Stimulated activated CD8-positive, alpha-beta memory T cell treated with anti-CD3 and anti-CD28 coated beads, Interleukin-4, amount 100 ng/mL, for 4 hours (primary cell): ENCODE measurements at places on chromosomes 16 and 17.

DNA sequence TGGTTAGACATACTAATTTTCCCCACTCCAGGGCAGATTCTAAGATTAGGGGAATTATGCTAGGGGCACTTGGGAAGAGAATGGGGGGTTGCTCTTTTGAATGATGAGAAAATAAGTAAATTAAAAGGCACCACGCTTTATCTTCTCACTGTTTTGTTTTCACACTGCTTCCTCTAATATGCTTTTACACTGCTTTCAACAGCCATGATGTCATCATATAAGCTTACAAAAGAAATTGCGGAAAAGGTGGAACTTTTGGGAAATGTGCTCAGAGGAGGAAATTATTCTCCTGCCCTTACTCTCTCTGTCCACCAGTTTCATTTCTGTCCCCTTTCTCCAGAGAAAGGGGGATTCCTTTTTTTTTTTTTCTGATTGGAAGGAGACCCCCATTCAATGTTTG lies 308.2 kb downstream of the TOX3 start:
- DNase-seq: no peak

GRCh38 chr17:63399856-63400255 lies 46.2 kb downstream of the CYB561 start:
- no peak for DNase-seq

DNA sequence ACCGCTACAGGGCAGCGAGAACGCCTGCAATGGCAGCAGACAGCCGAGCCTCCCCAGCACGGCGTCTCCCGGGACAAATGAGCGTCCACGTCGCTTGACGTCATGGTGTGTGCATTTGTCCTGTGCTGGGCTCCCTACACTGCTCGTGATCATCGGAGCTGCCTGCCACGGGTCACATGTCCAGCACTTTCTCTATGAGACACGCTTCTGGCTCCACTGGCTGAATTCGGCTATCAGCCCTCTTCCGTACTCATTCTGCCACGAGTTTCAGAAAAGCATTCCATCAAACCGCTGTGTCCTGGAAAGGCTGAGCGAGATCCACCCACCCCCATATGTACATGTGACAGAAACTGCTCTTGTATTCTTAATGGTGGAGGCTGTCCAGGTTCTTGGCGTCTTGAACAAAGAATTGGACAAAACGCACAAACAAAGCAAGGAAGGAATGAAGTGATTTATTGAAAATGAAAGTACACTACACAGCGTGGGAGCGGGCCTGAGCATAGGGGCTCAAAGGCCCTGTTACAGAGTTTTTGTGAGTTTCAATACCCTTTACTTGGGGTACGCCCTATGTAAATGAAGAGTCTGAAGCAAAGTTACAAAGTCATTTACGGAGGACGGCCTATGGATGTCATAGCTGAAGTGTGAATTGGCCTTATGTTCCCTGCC lies 28.5 kb upstream of the SHCBP1 start:
- no peak for DNase-seq

DNA sequence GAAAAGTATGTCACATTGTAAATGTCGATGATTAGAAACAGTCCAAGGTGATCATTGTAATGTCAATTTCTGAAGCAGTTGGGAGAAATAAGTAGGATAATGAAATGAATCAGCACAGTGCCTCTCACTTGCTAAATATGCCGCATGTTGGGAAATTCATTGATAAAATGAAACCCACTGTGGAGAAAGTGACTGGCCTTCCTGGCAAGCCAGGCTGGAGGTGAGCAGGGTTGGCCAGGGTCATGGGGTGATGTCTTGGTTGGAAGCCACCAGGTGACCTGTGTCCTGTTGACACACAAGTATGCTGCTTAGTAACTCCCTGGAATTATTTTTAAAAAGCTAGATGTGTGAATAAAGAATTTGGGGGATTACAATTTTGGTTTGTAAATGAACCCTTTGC lies 14.9 kb upstream of the WNT9B start:
- DNase-seq: no peak

GRCh38 chr17:1134634-1135324 lies 45.0 kb downstream of the ABR start:
- DNase-seq: no peak

DNA sequence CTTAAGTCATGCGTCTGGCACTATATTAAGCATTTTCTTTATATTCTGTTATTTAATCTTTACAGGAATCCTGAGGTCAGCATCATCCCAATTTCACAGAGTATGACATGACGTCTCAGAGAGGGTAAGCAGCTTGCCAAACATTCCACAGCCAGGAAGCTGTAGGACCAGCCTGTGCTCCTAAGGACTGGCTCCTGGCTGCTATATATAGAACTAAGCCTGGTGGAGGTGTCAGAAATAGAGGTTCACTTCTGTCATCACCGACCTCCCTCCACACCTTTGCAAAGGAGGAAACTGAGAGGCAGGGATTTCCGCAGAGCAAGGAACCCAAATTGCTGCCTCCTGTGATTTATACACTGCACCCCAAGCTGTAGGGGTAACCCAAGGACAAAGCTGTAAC lies 37.9 kb upstream of the NDRG4 start:
- DNase-seq: no peak

DNA sequence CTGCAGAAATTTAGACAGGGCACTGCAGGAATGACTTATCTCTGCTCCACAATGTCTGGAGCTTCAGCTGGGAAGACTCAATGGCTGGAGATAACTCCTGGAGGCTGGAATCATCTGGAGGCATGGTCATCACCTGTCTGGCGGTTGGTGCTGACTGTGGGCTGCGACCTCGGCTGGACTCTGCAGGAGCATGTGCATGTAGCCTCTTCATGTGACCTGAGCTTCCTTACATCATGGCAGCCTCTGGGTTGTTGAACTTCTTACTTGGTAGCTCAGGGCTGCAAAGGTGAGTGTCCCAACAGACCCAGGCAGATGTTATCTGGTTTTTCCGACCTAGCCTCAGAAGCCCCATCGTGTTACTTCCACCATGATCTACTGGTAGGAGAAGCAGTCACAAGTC lies 188.2 kb upstream of the RPL38 start:
- DNase-seq: no peak

- DNase-seq: no peak
Measured at GRCh38 chr17:59722623-59723022, 15.2 kb downstream of the VMP1 start.

DNA sequence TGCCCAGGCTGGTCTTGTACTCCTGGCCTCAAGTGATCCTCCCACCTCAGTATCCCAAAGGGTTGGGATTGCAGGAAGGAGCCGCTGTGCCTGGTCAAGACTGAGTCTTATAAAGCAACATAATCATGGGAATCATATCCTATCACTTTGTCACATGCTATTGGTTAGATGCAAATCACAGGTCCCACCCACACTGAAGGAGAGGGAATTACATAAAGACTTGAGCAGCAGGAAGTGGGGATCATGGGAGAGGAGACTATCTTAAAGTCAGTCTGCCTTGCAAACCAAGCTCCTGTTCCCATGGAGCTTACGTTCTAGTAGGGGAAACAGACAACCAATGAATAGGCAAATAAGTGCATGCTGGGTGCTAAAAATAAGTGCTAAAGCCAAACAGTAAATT lies 28.3 kb upstream of the TENT4B start:
- DNase-seq: no peak

GRCh38 chr17:74190807-74191406 lies 12.6 kb upstream of the RPL38 start:
- no peak for DNase-seq

GRCh38 chr17:57663326-57664070 lies 81.6 kb downstream of the CCDC182 start:
- DNase-seq: no peak

DNA sequence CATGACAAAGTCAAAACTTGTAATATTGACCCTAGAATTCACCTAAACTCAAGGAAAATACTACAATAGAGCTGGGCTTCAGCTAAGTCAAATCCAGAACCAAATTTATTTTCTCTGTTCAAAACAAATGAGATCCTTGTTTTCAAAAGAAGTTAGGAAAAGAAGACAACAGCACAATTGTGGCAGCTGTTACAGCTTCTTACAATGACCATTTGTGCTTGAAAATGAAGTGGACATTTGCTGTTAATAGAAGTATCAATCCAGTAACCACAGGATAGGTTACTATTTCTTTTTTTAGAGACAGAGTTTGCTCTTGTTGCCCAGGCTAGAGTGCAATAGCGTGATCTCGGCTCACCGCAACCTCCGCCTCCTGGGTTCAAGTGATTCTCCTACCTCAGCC lies 44.4 kb downstream of the APPBP2 start:
- DNase-seq: no peak
